CD4-positive, CD25-positive, alpha-beta regulatory T cell (primary cell): ENCODE measurements at places on chromosomes 4 and X. TPM values are rescaled to one million over a fixed set of nuclear protein-coding genes. Genes with fewer than 3 reads are reported as not detected.

PPP1R2C gene
- total RNA-seq = 32.2 TPM

- DNase-seq = no peak
Measured at GRCh38 chrX:4663085-4663484, 949.6 kb upstream of the PRKX start.

DNA sequence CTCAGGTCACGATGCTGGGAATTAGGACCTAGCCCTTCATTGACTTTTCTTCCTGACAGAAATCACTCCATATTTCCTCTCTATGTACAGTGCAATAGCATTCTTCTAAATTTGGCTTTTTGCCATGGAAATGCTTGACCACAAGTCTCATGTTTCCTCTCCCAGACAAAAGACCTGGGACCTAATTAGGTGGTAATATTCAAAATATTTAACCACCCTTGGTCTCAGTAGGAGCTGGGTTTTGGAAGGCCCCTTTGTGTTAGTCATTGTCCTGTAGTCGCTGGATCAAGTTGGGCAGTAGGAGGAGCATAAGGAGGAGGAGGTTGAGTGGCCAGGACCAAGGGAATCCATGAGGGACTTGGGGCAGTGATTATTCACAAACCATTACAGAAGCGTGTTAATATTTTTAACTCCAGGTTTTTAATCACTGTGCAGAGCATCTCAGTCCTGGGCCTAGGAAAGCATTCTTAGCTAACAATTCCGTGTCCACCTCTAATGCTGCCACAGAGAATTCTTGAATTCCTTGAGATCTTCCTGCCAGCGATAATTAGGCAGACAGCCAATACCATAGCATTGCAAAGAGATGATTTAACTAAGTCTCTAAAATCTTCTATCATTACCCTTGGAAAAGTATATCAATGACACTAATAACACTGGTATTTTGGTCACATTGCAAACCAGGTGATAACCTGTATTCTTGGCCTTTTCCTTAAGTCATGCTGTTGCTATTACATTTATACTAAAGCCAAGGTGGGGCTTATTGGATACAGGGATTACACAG is 25.0 kb upstream of the SHROOM4 start:
- DNase-seq = no peak

GRCh38 chr4:81166458-81167160 is 48.4 kb downstream of the PRKG2 start:
- DNase-seq = no peak

MAGEA9B gene
- total RNA-seq = not detected

- DNase-seq = no peak
Measured at GRCh38 chr4:97140545-97140944, 1002.7 kb downstream of the STPG2 start.

DUX4 gene
- total RNA-seq = not detected

GRCh38 chrX:19760345-19760744 is 127.1 kb downstream of the SH3KBP1 start:
- no peak for DNase-seq
